Stimulated activated CD8-positive, alpha-beta memory T cell treated with anti-CD3 and anti-CD28 coated beads, Interleukin-4, amount 100 ng/mL, for 4 hours (primary cell): ENCODE measurements at places on chromosomes 13 and 19.
A peak's percentile ranks its signal among the peaks of the same experiment; 100 is the strongest.

DNA sequence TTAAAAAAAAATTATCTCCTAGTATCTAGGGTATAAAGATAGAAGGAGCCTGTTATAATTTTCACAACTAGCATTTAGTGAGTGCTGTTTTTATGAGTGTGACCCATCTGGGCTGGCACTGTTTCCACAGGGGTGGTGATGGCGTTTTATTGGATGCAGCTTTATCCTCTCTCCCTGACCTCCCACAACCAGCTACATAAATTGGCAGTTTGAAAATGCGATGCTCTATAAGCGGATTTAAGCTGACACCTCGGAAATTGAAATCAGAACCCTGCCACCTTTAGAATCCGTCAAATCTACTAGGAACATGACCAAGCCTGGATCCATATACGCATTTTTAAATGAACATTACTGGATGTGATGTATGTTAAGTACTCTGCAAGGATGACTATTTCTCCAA is 44.9 kb downstream of the MYO16 start:
- DNase-seq, result no peak

GRCh38 chr19:2475018-2475701 is 767 bp upstream of the GADD45B start:
- DNase-seq, result no peak

GRCh38 chr13:53368948-53369347 is 340.3 kb downstream of the OLFM4 start:
- no peak for DNase-seq

DNA sequence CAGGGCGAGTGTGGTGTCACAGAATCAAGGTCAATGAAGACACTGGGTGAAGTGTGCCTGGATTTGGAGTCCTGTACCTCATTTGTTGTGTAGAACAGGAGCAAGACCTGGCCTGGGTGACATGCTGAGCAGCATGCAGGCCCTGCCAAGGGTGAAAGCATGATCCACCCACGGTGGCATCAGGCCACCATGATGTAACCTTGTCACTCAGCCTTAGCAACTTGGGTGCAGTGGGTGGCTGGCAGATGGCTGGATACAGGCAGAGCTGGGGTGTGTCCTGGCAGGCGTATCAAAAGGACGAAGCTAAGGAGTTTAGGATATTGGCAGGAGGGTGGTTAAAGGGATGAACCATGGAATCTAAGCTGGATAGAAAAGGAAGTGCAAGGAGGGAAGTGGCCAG is 10.3 kb downstream of the THSD1 start:
- DNase-seq, result no peak

- no peak for DNase-seq
Measured at GRCh38 chr19:9456018-9456689, 20.8 kb upstream of the ZNF266 start.

- DNase-seq, result no peak
Measured at GRCh38 chr13:91922969-91923592, 524.7 kb downstream of the GPC5 start.

DNA sequence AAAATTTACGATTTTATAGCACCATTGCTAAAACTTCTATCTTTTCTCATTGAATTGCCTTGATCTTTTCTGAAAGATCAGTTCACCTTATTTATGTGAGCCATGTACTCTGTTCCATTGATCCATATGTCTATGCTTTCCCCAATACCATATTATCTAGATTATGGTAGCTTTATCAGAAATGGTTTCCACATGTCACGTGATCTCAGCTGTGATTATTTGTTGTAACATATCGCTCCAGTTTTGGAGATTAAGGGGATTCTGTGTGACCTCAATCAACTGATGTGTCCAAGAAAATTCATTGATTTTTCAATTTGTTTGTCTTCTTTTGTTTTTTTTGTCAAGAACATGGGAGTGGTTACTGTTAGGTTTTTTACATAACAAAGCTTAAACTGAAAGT is 1114.5 kb upstream of the ATXN8OS start:
- DNase-seq, result no peak

DNA sequence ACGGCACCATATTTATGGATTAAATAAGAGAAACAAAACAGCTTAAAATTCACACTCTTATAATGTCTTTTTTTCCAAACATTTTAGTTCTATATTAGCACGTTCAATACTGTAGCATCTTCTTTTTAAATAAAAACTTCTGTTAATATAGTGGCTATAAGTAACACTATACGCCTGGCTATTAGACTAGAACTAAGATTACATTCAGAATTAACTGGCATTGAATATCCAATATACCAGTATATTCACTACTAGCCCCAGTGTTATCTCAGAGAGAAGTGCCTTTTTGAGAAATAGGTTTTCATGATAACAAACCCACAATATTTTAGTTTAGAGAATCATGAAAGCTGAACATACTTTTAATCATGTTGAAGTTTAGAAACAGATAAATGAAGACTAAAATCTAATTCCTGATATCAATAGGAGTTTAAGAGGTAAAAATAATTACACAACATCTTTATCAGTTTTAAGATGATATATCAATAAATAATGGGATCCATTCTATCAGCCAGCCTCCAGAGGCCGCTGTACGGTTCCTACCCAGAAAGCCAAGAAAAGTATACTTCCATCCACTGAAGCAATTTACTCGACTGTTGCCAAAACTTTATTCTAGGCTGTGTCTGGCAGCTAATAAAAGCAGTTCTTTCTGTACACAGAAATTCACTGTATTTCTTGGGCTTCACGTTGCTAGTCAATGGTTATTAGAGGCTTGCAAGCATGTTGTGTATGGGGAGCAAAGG is 1113.4 kb upstream of the MIR17HG start:
- DNase-seq, result no peak

DNA sequence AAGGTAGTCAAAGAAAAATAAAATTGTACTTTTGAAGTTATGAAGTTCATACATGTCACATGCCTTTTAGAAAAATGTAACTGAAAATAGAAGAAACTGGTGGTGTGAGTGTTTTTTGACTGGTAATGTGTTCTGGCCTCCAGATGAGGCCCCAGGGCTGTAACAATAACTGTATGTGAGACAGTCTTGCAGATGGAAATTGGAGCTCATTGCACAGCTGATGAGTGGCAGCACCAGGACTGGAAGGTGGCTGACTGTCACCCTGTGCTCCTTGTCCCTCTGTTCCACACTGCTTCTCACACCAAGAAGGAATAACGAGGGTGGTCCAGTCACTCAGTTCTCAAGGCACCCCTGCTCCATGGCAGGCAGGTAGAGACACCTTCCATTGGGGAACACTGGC is 215.6 kb downstream of the SLC7A1 start:
- no peak for DNase-seq

GRCh38 chr19:48308631-48309586 is 16.4 kb upstream of the EMP3 start:
- DNase-seq, result no peak

DNA sequence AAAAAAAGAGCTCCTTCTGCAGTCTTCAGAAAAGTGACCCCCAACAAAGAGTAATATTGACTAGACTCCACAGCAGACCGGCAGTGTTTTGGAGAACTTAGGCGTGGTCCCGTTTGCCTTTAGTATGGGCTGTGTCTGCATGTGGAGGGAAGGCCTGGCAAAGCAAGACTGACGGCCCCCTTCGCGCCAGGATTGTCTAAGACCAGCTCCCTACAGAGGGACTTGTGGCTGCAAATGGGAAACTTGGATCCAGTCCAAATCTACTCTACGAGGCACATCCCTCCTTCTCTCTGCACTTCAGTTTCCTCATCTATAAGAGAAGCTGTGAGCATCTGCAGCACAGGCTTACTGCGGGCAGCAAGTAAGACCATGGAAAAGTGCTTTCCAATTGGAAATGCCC is 350.0 kb downstream of the ZNF536 start:
- no peak for DNase-seq

- no peak for DNase-seq
Measured at GRCh38 chr13:80671773-80672172, 330.8 kb upstream of the SPRY2 start.

DNA sequence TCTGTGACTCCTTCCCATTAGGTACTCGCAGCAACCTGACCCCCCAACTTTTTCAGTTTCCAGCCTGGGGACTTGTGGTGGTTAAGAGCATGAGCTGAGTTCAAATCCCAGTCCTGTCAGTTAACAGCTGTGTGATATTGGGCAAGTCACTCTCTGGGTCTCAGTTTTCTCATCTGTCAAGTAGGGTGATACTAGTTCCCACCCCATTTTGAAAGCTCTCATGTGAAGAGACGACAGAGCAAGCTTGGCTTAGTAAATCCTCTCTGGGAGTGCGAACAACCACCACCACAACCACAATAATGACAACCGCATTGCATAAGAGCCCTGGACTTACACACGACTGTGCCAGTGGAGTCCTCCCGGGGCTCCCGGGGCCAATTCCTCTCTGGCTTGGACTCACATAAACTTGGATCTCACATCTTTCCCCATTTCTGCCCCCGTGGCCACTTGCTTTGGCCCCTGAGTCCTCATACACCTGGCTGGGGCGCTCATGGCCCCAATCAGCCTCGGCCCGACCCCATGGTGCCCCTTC is 454 bp downstream of the BLVRB start:
- no peak for DNase-seq

DNA sequence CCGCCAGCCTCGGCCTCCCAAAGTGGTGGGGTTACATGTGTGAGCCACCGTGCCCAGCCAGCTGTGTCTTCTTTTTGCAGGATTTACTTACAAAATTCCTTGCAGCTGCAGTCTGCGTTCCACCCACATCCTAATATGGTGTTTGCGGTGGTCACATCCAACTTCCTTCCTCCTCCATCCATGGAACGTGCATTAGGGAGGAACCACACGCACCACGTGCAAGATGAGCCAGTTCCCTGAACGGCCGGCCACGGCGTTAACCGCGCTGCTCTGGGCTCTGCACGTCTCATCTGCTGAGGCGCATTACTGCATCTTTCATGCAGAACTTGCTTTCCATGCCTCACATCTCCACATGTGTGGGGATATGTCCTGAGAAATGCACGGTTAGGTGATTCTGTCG is 13.0 kb upstream of the SIGLEC11 start:
- no peak for DNase-seq

DNA sequence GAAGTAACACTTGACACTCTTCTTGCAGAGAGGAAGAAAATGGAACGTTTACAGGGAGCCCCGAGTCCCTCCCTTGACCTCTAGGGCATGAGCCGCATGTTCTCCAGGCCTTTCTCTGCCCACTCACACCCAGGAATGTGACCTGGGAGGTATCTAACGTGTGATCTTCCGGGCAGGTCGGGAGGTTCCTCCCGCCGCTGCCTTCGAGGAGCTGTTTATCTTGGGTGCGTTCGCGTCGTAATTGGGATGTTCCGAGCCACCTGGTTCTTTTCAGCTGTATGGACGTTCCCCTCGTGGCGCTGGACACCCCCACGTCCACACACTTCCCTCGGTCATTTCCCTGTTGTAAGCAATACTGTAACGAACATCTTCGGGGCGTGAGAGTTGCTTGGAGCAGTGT is 13.6 kb downstream of the ARID3A start:
- DNase-seq, result no peak

GRCh38 chr13:110322126-110322827 is 15.2 kb downstream of the COL4A2 start:
- no peak for DNase-seq

GRCh38 chr13:19283836-19284235 is 102.2 kb upstream of the TUBA3C start:
- no peak for DNase-seq

GRCh38 chr19:49331616-49332055 is 3.6 kb upstream of the CD37 start:
- DNase-seq, result peak; percentile 14

GRCh38 chr13:97798836-97799235 is 154.6 kb upstream of the IPO5 start:
- DNase-seq, result no peak

- DNase-seq, result no peak
Measured at GRCh38 chr13:33109271-33109697, 93.1 kb downstream of the KL start.

DNA sequence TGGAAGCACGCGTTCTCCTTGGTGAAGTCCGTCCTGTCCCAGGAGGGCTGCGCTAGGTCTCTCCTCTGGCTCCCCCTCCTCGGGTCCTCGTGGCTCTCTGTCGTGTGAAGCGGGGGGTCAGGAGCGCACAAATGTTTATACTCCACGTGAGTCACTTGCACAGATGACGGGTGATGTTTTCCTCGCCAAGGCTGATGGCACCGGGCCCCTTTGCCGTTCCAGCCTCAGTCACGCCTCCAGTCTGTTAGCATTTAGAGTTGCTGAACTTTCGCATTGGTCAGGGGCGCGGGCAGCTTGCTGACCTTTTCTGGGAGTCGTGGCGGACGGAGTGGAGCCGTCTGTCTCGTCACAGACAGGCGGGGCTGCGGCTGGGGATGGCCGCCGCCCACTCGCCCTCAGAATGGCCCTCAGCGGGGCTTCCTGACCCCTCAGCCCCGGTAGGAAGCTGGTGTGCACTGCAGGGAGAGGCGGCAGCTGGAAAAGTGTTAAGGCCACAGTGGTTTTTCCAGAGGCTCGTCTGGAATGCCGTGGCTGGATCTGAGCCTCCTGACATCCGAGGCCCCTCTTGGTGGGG is 13.7 kb downstream of the KLHL26 start:
- no peak for DNase-seq

GRCh38 chr19:4524808-4525562 is 6.7 kb upstream of the PLIN4 start:
- peak; percentile 48 for DNase-seq

DNA sequence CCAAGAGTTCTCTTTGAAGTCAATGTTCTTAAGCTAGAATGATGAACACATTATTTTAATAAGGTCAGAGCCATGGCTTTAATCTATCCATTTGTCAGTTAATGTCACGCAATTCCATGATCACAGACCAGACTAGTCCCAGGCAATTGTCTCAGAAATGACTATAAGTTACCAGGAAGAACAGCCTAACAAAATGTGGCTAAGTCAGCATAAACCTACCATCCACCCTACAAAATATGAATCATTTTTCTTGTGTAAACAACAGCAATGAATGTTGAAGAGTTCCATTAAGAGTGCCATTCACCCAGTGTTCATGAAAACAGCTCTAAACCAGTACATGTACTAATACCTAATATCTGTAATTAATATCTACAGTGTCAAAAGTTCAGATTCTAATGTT is 127.5 kb downstream of the KCTD12 start:
- no peak for DNase-seq

DNA sequence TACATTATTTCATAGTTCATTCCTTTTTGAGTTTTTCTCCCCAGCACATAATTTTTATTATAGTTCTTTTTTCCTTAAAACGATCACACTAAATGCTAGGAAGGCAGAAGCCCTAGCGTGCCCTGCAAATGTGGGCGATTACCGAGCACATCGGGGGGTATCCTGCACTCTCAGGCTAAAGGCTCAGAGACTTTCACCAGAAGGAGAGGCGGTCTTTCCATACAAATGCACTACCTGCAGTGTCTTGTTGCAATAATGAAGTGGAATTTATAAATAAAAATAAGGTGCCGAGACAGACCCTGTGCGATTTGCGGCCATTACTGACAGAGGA is 29.3 kb upstream of the SPACA7 start:
- no peak for DNase-seq

DNA sequence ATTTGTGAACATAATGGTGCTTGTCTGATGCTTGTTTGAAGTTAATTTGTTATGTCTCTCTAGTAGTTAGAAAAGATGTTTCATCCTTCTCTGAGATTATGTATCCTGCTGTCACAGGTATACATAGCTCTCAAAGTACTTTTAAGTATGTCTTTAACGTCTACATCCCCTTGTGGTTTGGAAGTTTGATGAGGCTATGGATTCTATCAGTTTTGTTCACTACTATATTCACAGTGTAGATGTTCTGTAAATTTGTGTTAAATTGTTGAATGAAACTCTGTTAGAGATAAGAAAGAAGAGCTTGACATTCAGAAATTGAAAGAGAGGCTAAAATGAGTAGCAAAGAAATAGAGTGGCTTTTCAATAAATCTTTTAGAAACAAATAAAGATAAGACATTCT is 304.6 kb upstream of the MIR17HG start:
- no peak for DNase-seq
